Mesendoderm (in vitro differentiated cells): ENCODE measurements at places on chromosomes 16 and 17.
A peak's percentile ranks its signal among the peaks of the same experiment; 100 is the strongest.

GRCh38 chr17:3667366-3668278 is 756 bp downstream of the TAX1BP3 start:
- H3K27me3 ChIP-seq = no peaks in the 10 kb centered on the region
- peak overlapping the region; percentile 25 for H3K4me3 ChIP-seq
- DNase-seq = peak; percentile 92
- no peaks in the 10 kb centered on the region for H3K4me1 ChIP-seq

GRCh38 chr16:58923094-58923493 is 189.0 kb upstream of the GOT2 start:
- no peak for DNase-seq
- no peaks in the 10 kb centered on the region for H3K4me1 ChIP-seq

- H3K4me3 ChIP-seq = no peak overlapping the region
- no peaks in the 10 kb centered on the region for H3K4me1 ChIP-seq
- H3K36me3 ChIP-seq = no peaks in the 10 kb centered on the region
- H3K27ac ChIP-seq = no peak overlapping the region
These were observed 7.5 kb upstream of the BCO1 start for GRCh38 chr16:81231014-81231413.

GRCh38 chr17:39205112-39205526 is 5.0 kb downstream of the RPL19 start:
- H3K27ac ChIP-seq = no peak overlapping the region
- DNase-seq = no peak
- H3K4me1 ChIP-seq = peaks cover 2% of the 10 kb centered on the region

DNA sequence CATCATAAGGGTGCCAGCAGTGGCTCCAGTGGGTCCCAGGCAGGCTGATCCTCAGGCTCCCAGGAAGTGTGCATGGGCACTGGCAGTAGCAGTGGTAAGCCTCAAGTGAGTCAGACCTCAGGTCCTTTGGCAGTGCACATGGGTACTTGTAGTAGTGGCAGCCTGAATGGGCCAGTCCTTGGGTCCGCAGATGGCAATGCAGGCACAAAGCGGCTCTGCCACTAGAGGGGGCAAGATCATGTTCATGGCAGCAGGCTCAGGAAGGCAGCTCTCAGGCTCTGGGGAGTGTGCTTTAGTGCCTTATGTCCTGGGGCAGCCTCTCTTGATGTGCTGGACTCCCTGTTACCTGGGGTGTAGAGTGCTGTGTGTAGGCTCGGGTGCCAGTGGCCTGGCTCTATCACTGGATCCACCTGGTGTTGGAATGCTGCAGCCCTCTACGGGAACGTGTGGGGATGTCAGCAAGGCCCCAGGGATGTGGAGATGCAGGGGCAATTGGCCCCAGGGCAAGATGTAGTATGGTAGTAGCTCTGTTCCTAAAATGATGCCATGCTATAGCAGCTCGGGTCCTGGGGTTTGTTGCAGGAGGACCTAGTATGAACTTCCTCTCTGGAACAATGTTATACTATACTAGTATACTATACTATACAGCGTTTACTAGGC is 11.0 kb downstream of the ACSM3 start:
- no peaks in the 10 kb centered on the region for H3K36me3 ChIP-seq
- H3K4me3 ChIP-seq = no peak overlapping the region
- H3K27me3 ChIP-seq = no peaks in the 10 kb centered on the region
- peak; percentile 86 for DNase-seq
- H3K27ac ChIP-seq = no peak overlapping the region

DNA sequence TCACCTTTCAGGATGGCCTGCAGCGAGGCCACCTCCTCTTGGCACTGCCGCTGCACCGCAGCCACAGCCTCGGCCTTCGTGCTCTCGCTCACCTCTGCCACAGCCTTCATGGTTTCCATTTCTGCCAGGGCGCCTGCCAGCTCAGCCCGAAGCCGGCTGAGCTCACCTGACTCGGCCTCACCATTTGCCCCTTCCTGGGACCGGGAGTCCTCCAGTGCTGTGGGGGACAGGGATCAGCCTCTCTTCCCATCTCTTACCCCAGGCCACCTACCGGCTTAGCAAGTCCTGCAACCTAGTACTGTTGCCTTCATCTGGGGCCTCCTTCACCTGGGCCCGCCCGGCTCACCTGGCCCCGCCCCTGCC is 658 bp downstream of the RABEP2 start:
- H3K27ac ChIP-seq = peak overlapping the region; percentile 32
- DNase-seq = no peak
- no peaks in the 10 kb centered on the region for H3K36me3 ChIP-seq
- H3K27me3 ChIP-seq = no peaks in the 10 kb centered on the region
- H3K4me3 ChIP-seq = peak overlapping the region; percentile 60

DNA sequence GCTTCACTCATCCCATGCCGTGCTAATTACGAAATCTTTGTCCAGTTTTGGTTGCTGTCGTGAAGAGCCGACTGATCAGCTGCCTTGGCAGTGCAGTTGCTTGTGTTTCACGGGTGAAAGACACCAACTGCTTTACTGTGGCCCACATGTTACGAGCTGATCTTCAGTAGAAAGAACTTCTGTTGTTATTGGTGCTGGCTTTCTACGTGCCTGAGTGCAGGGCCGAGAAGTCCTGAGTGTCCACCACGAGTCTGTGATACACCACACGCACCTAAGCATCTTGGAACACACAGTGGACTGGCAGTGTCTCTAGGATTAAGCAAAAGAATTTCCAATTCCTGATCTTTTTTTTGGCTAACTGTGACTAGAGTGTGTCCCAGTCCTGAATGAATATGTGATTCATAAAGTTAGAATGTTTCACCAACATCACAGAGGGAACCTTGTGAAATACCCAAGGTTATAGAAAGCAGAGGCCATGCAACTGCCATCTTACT is 70.4 kb upstream of the CLEC18A start:
- H3K4me3 ChIP-seq = no peak overlapping the region
- H3K36me3 ChIP-seq = no peaks in the 10 kb centered on the region
- DNase-seq = no peak
- no peaks in the 10 kb centered on the region for H3K27me3 ChIP-seq
- H3K4me1 ChIP-seq = no peaks in the 10 kb centered on the region

- no peak overlapping the region for H3K27ac ChIP-seq
- H3K36me3 ChIP-seq = no peaks in the 10 kb centered on the region
- no peak for DNase-seq
- no peaks in the 10 kb centered on the region for H3K27me3 ChIP-seq
- H3K4me1 ChIP-seq = peaks cover 5% of the 10 kb centered on the region
These were observed 76.2 kb downstream of the RAB11FIP4 start for GRCh38 chr17:31467502-31468256.

GRCh38 chr16:13083681-13084080 is 182.3 kb downstream of the SHISA9 start:
- H3K27ac ChIP-seq = no peak overlapping the region
- H3K27me3 ChIP-seq = no peaks in the 10 kb centered on the region
- H3K4me3 ChIP-seq = no peak overlapping the region
- peaks cover 7% of the 10 kb centered on the region for H3K4me1 ChIP-seq
- peak; percentile 71 for DNase-seq

DNA sequence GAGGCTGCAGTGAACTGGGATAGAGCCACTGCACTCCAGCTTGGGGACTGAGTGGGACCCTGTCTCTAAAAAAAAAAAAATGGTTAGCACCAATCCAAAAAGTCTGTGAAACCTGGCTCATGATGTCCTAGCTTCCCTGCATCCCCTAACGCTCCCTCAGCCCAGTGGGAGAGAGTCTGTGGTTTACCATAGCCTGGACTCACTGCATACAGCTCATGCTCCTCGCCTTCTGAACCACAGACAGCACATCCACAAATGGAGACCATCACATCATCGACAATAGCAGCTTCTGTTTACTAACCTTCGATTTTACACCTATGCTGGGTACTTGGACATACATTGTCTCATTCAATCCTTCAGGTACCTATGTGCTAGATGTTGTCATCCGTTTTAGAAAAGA is 43.6 kb downstream of the NLRC5 start:
- no peak overlapping the region for H3K4me3 ChIP-seq
- H3K27me3 ChIP-seq = no peaks in the 10 kb centered on the region
- no peak overlapping the region for H3K27ac ChIP-seq
- no peaks in the 10 kb centered on the region for H3K36me3 ChIP-seq
- no peaks in the 10 kb centered on the region for H3K4me1 ChIP-seq
- no peak for DNase-seq

DNA sequence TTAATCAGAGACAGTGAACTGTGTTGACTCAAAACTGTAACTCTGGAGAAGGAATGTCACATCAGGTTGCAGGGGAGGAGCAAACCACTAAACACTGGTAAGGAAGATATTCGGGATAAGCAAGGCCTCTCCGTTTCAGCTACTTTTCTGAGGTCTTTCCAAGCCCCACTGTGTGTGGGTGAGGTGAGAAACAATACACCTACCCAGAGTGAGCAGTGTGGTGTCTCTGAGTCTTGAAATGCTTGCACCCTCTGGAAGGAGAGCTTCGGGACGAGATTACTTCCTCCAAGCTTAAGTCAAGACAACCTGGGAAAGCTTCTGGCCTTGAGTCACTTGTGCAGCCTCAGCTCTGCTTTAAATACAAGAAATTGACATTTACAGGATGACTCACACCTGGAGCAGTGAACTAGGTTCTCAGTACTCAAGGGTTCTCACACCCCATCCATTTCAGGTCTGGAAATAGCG is 2.5 kb upstream of the MAP3K14 start:
- no peaks in the 10 kb centered on the region for H3K36me3 ChIP-seq
- no peak overlapping the region for H3K27ac ChIP-seq
- H3K4me3 ChIP-seq = no peak overlapping the region

DNA sequence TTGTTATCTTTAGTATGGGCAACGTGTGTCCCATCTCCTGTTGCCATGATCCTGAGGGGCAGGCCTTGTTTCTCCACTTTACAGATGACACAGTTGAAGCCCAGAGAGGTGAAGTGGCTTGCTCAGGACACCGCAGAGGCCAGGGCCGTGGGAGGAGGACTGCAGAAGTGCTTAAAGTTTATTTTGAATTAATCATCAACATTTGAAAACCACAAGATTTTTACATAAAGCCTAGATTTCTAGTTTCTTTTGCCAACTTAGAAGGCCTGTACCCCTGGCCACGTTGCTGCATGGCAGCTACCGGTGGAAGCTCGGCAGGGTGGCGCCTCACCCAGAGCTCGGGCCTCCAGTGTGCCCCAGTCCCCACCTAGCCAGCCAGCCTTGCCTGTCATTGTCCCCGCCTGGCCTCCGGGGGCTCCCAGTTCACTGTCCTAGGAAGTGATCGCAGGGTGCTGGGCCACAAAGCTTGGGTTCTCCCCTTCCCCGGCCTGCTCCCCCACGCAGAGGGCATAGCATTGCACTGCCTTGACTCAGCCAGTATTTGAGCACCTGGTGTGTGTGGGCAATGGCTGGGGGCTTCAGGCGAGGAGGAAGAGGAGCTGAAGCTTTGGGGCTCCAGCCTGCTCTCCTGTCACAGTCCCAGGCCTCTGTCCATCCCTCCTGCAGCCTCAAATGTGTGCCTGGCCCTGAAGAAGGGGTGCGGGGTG is 14.8 kb upstream of the ADCY7 start:
- H3K4me3 ChIP-seq = no peak overlapping the region
- no peak overlapping the region for H3K27ac ChIP-seq
- H3K36me3 ChIP-seq = no peaks in the 10 kb centered on the region
- no peaks in the 10 kb centered on the region for H3K27me3 ChIP-seq
- H3K4me1 ChIP-seq = no peaks in the 10 kb centered on the region

DNA sequence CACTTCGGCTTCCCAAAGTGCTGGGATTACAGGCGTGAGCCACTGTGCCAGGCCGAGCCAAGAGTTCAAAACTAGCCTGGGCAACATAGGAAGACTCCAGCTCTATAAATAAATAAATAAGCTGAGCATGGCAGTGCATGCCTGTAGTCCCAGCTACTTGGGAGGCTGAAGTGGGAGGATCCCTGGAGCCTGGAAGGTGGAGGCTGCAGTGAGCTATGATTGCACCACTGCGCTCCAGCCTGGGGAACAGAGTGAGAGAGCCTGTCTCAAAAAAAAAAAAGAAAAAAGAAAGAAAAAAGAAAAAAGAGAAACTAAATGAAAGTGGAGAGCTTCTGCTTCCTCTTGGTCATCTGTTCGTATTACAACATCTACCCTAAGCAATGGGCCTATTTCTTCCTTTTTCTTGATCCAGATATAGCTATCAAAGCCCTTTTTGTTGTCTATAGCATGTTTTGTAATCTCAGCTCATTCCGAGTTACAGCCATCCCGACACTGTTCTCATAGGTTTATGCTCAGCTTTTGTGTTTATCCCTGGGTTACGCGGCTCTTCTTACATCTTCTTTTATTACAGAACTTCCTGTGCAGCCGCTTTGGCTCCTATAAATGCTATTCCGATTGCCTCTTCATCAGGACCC is 14.1 kb upstream of the MAPK3 start:
- no peak overlapping the region for H3K4me3 ChIP-seq
- no peak overlapping the region for H3K27ac ChIP-seq
- no peaks in the 10 kb centered on the region for H3K36me3 ChIP-seq
- no peaks in the 10 kb centered on the region for H3K27me3 ChIP-seq
- no peak for DNase-seq

- H3K4me3 ChIP-seq = no peak overlapping the region
- DNase-seq = no peak
- H3K27me3 ChIP-seq = no peaks in the 10 kb centered on the region
- H3K36me3 ChIP-seq = no peaks in the 10 kb centered on the region
These were observed 291.0 kb downstream of the SNX29 start for GRCh38 chr16:12267491-12267890.

GRCh38 chr17:44608727-44609435 is 47.4 kb upstream of the MEIOC start:
- no peak overlapping the region for H3K4me3 ChIP-seq
- DNase-seq = peak; percentile 65
- no peaks in the 10 kb centered on the region for H3K36me3 ChIP-seq
- H3K27ac ChIP-seq = no peak overlapping the region
- peaks cover 16% of the 10 kb centered on the region for H3K4me1 ChIP-seq
- H3K27me3 ChIP-seq = no peaks in the 10 kb centered on the region

DNA sequence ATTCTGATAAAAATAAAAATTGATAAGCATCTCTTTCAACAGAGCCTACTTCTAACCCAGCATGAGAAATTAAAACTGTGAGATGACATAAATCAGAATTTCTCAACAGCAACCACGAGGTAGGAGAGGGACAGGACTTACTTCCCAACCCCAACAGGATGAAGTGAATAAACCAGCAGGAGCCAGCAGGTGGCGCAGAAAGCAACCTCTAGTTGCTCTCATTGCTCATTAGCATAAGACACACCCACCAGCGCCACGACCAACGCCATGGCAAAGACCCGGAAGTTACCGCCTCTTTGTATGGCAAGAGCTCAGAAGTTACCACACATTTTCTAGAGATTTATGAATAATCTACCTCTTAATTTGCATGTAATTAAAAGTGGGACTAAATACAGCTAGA is 189.4 kb upstream of the CDH8 start:
- no peaks in the 10 kb centered on the region for H3K36me3 ChIP-seq
- peak; percentile 96 for DNase-seq
- H3K4me1 ChIP-seq = no peaks in the 10 kb centered on the region
- H3K27me3 ChIP-seq = no peaks in the 10 kb centered on the region

- no peak within 1 kb of the TSS for H3K27ac ChIP-seq
- H3K4me3 ChIP-seq = peak within 1 kb of the TSS; percentile 47
- H3K4me1 ChIP-seq = no peaks in the 10 kb centered on the region
- no peaks in the 10 kb centered on the region for H3K36me3 ChIP-seq
- peaks cover 27% of the 10 kb centered on the region for H3K27me3 ChIP-seq
These were observed at the start of gene GNAO1 for GRCh38 chr16:56191156-56191815. GNAO1 (plus strand) TSS chr16:56191489; CDS start chr16:56192236, 747 bp downstream.
